ENCODE measurements at places on chromosomes 11 and 22. TPM values are rescaled to one million over a fixed set of nuclear protein-coding genes. Genes with fewer than 3 reads are reported as not detected.
A peak's percentile ranks its signal among the peaks of the same experiment; 100 is the strongest.

- no peak for DNase-seq
Observed at GRCh38 chr11:66314561-66315497, 2.0 kb downstream of the CD248 start.

- no peak for DNase-seq
Observed at GRCh38 chr22:36818010-36818642, 1.3 kb upstream of the PVALB start.

The IGF2 gene
- 22.0 TPM for total RNA-seq

- no peak for DNase-seq
Observed at GRCh38 chr11:108959874-108960273, 295.0 kb downstream of the DDX10 start.

DNA sequence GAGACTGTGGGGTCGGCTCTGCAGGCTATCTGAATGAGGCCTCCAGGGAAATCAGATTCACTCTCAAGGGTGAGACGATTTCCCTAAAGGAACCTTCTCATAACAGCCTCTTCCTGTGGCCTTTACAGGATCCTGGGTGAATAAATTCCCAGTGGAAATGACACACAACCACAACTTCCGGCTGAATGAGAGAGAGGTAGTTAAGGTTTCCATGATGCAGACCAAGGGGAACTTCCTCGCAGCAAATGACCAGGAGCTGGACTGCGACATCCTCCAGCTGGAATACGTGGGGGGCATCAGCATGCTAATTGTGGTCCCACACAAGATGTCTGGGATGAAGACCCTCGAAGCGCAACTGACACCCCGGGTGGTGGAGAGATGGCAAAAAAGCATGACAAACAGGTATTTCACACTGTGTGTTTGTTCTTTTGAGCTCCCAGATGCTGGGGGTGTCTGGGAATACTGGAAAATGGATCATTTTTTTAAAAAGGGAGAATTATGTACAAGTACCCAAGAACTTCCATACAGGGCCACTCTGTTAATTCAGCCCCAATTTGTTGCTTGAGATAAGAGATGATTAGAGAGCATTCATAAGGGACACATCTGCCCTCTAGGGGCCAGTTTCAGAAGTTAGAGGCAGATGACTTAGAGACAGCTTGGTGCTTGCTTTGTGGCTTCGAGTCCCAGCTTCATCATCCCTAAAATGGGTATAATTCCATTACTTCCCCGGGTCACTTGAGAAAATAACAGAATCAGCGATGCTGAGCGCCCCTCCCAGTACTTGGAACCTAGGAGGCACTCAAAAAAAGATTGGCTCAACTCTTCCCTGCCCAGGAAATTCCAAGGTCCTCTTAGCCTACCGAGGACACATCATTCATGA lies 10.2 kb downstream of the SERPIND1 start:
- peak; percentile 79 for DNase-seq

- DNase-seq, result no peak
Observed at GRCh38 chr22:41557401-41558240, 3.2 kb upstream of the CSDC2 start.

DNA sequence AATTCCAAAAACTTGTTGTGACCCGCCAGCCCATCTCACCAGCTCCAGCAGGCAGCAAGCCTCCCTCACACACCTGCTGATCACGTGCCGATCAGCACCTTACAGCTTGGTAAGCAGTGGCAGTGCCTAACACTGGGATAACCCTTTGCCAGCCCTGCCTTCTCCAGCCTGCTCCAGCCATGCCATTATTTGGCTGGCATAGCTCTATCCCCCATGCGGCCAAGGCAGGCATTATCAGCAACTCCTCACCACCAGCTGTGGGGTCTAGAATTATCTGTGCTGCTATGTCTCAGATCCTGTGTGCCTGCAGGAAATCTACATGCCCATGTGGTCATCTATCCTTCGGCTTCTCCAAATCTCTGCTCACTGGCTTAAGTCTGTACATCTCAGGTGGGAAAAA lies 215.0 kb downstream of the ST3GAL4 start:
- no peak for DNase-seq

The OR51E1 gene
- not detected for total RNA-seq

DNA sequence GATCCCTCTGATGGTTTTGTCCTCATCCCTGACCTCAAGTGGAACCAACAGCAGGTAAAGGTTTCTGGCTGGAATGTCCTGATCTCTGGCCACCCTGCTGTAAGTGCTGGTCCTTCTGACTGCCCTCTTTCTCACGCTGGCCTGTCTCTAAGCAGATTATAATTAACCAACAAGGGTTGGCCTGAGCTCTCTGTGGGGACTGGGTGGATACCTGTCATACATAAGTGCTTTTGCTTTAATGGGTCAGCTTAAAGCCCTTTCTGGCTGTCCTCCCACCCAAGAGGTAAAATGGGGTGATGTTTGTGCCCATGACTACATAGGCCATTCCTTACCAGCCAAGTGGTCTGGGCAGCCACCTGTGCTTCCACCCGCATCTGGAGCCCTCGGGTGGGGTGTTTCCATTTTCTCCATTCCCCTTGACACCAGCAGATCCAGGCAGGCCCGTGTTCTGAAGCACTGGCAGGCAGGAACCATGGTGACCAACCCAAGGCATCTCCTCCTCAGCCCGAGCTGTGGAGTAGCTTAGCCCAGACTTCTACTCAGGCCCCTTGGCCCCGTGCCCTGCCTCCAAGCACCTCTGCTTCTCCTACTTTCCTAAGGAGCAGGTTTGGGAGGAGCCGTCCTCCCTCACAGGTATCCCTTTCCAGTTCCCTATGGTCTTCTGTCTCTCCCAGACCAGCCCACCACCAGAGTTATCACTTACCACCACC lies 17.0 kb upstream of the ST3GAL4 start:
- no peak for DNase-seq

DNA sequence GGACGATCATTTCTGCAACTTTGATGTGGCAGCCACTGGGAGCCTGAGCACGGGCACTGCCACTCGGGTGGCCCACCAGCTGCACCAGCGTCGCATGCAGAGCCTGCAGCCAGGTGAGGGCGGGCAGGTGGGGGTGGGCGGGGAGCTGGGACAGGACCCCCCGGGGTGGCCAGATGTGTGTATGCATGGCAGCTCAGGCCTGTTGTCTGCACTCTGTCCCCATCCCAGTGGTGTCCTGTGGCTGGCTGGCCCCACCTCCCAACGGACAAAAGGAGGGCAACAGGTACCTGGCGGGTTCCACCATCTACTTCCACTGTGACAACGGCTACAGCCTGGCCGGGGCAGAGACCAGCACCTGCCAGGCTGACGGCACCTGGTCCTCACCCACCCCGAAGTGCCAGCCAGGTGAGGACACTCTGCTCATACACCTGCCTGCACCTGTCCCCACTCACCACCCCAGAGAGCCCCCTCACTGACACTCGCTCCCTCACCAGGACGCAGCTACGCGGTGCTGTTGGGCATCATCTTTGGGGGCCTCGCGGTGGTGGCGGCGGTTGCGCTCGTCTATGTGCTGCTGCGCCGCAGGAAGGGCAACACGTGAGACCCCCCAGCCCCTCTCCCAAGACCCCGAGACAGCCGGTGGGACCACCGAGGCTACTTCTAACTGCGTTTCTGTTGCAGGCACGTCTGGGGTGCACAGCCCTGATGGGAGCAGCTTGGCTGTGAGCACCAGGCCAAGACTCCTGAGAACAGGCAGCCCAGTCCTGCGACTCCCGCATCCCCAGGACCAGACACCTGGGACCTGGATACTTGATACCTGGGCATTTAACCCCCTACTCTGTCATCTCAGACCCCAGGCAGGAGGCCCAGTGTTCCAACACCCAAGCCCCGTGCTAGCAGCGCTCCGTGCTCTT lies 6.7 kb downstream of the SUSD2 start:
- no peak for DNase-seq

All from dermis microvascular lymphatic vessel endothelial cell (primary cell).